Pulmonary artery endothelial cell (primary cell): ENCODE measurements at places on chromosomes 6 and 20. TPM values are rescaled to one million over a fixed set of nuclear protein-coding genes. Genes with fewer than 3 reads are reported as not detected.

PRDM13 gene
- total RNA-seq, result not detected in 2 replicates

RIN2 gene
- total RNA-seq, result 79.8 and 104 TPM in 2 replicates

FAM83C gene
- not detected in 2 replicates for total RNA-seq

TFAP2D gene
- total RNA-seq, result not detected in 2 replicates

TRIM40 gene
- not detected in 2 replicates for total RNA-seq

PLN gene
- total RNA-seq, result 0.04 TPM in 1 of 2 replicates, not detected in the other

OOEP gene
- total RNA-seq, result not detected in 2 replicates

MAP3K4 gene
- total RNA-seq, result 18.2 and 28.1 TPM in 2 replicates

PI16 gene
- under 0.01 TPM in 1 of 2 replicates, not detected in the other for total RNA-seq

PPP1R14C gene
- 0.04 TPM in 1 of 2 replicates, not detected in the other for total RNA-seq

OVOL2 gene
- total RNA-seq, result not detected in 2 replicates

ADGRB3 gene
- total RNA-seq, result not detected in 2 replicates

TRIM10 gene
- not detected in 2 replicates for total RNA-seq

ATP9A gene
- 31.1 TPM in 2 replicates for total RNA-seq

ALDH8A1 gene
- total RNA-seq, result 0.46 and 1.1 TPM in 2 replicates

HLA-DPB1 gene
- total RNA-seq, result 0.46 and 10.3 TPM in 2 replicates
